ENCODE measurements at places on chromosomes 5 and 9.

DNA sequence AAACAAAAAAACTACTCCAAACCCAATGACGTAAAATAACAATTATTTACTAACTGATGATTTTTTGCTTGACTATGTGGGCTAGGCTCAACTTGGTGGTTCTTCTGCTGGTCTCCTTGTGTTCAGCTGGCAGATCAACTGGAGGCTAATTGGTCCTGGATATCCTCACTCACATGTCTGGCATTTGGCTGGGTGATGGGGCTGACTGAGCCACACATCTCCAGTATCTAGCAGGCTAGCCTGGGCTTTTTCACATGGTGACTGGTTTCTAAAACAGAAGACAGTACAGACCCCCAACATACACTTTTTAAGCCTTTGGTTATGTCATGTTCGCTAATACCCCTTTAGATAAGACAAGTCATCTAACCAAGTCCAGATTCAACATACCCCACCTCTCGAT is 104.7 kb upstream of the PRRC1 start:
- no peak for DNase-seq

DNA sequence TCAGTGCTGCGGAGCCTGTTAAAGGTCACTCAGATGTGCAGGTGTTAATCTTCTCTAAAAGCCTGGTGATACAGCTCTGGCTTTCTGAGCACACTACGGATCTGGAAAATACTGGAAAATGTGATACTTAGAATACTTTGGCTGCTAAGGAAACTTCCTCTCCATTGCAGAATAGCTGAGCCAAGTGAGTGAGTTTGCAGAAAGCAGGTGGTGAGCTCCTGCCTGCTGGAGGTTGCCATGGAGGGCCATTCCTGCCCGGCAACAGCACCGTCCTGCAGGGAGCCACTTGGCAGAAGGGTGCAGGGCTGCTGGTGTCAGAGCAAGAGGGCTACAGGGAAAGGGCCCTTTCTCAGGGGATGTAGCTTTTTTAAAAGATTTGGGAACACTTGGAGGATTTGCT is 40.7 kb downstream of the SECISBP2 start:
- DNase-seq: no peak

GRCh38 chr5:146025114-146025680 is 80.2 kb downstream of the PLAC8L1 start:
- no peak for DNase-seq

DNA sequence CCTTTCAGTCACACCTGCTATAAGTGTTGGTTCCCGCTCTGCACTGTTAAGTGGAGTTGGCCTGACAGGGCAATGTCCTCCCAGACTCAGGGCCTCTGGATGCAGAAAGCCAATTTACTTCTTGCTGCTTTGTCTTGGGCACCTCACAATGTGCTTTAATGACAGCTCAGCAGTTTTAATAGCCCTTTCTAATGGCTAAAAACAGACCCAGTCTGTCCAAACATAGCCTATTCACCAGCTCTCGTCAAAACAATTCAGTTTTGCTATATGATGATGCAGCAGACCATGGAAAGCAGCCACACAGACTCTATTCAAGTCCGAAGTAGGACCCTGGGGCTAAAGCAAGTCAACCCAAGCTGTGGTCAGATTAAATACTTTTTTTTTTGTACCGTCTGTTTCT is 529.1 kb upstream of the SEMA6A start:
- DNase-seq: no peak

DNA sequence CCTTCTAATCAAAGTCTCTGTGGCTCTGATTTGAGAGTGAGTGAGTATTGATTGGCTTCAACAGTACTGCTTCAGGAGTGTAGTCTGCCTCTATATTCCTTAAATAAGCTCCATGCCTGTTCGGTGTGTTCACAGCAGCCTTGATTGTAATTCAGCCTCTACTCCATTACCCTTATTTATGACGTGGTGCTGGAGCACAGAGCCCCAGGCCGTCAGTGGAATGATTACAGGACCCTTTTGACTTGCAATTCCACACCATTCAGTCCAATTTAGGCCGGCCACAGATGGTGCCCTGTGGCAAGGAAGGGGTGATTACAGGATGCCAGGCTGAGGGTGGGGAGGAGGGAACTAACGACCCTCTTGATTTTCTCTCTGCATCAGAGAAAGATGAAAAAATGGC is 110.3 kb downstream of the ASTN2 start:
- DNase-seq: no peak

DNA sequence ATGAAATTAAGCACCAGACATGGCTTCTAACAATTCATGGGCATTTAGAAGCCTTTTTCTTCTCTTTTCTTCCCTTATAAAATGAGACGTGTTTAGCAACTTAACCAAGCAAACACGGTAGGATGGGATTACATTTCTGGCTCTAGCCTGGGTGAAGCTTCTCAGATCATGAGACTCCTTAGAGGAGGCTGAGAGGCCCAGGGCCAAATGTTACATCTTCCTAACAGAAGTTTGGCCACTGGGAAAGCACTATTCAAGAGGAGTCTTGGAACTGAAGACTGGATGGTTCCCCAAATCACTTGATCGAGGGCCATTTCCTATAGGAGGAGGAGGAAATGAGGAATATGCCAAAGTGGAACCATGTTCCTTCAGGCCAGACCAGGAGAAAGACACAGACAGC is 1.9 kb downstream of the GABRP start:
- no peak for DNase-seq

DNA sequence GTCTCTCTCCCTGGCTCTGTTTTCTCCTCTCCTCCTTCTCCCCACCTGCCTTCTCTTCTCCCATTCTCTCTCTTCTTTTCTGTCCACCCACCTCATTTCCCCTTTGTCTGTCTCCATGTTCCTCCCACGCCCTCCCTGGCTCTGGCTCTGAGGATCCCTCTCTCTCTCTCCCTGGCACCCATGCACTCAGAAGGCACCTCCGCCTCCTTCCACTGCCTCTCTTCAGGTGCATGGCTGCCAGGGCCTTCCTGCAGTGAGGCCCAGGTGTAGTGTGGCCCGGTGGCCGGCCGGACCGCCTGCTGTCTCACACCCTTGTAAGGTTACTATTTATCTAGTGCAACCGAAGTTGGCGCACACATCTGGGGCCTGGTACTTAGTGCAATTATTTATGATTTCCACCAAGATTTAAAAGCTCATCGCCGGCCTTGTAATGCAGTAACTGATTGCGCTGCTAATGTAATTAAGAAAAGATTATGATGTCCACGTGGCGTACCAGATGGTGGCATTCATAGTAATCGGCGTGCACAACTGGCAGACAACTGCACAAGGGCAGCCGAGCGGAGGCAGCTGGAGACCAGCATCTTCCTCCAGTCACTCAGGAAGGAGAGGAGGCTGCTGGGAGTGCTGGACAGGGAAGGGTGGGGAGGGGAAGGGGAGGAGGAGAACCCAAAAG is 50.4 kb upstream of the MVB12B start:
- no peak for DNase-seq

GRCh38 chr5:62046191-62046590 is 259.8 kb upstream of the KIF2A start:
- no peak for DNase-seq

DNA sequence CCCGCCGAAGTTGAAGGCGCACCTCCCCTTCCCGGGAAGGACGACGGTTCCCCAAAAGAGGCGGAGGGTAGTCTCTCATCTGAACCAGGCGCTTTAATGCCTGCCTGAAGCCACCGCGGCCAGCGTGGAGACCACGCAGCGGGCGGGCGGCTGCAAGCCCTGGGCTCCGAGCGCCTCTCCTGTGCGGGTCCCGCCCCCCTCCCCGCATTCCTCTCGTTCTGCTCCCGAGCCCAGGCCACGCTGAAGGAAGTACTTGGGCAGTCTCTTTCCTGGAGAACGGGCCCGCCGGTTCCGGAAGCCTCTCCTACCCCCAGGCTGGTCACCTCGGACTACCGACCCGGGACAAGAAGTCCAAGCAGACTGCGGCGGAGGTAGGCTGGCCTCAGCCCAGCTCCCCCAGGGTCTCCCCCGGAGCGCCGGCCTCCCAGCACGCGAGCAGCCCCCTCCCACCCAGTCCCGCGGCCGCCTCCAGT is 571 bp downstream of the PPIC start:
- DNase-seq: no peak

GRCh38 chr9:128103589-128103962 is 24.0 kb downstream of the PTGES2 start:
- DNase-seq: peak; percentile 27

DNA sequence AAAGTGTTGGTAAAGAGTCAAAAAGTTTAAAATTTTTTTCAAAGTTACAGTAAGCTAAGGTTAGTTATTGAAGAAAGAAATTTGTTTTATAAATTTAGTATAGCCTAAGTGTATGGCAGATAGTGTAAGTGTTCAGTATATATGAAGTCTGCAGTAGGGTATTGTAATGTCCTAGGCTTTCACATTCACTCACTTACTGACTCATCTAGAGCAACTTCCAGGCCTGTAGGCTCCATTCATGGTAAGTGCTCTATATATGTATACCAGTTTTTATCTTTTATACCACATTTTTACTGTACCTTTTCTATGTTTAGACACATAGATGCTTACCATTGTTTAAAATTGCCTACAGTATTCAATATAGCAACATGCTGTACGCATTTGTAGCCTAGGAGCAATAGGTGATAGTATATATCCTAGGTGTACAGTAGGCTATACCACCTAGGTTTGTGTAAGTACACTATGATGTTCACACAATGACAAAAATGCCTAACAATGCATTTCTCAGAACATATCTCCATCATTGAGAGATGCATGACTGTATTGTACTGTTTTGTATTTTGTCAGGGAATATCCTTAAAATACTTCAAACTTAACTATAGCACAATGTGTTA is 38.5 kb downstream of the CYSTM1 start:
- no peak for DNase-seq

DNA sequence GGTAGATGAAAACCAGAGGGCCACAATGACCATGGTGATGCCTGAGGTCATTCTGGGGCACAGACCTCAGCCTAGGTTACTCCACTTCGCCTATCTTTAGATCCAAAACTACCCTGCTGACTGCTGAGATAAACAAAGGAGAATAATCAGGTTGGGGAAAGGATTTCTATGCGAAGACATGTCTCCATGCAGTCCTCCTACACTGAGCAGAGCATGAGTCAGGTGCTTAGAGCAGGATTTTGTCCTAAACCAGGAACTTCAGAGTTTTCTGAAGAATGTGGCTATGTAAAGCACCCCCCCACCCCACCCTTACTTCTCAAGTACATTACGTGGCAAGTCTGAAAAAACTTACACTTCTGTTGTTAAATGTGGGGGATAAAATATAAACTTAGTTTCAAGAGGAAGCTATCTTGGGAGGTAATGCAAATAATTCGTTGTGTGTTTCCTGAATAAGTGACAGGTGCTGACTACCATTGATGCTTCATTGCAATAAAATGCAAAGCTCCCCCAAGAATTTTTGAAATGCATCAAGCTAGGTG is 19.4 kb downstream of the PDCD1LG2 start:
- DNase-seq: no peak

Data from naive thymus-derived CD4-positive, alpha-beta T cell (primary cell).